ENCODE measurements at places on chromosomes 12 and 14.

- no peak for ATAC-seq
Observed at GRCh38 chr14:59905188-59905587, 14.8 kb upstream of the LRRC9 start.

- no peak for ATAC-seq
Observed at GRCh38 chr12:100995201-100995600, 200.6 kb downstream of the ANO4 start.

DNA sequence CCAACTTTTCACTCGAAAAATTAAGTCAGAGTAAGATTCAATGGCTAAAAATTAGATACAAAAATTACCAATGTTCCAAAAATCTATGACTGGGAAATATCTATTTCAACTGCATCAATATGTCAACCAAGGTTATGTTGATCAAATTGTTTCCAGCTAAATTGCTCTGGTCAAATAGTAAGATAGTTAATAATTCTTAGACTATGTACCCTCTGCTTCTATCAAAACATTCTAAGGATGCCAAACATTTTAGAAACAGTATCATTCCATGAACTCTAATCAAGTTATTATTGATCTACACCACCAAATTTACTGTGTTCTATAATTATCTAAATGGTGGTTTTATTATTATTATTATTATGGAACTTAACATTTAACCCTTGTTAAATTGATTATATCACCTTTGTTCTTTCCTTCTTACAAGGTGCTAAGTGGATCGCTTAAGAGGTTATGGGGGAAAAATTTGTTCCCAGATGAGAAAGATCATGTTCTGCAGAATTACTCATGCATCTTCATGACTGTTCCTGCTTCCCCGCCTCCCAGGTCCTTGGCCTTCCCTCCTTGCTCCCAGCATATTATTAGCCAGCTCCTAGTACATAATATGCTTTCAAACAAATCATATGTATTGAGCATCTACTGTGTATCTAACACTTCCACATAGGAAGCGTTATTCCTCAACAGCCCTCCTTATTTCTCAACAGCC, 240.5 kb upstream of the KRR1 start:
- no peak for ATAC-seq

GRCh38 chr14:90815822-90816662, at the start of gene TTC7B:
Gene TTC7B, minus strand, starts transcription at chr14:90816430. Its CDS starts 135 bp downstream, at chr14:90816295.
- peak; percentile 86 for ATAC-seq

DNA sequence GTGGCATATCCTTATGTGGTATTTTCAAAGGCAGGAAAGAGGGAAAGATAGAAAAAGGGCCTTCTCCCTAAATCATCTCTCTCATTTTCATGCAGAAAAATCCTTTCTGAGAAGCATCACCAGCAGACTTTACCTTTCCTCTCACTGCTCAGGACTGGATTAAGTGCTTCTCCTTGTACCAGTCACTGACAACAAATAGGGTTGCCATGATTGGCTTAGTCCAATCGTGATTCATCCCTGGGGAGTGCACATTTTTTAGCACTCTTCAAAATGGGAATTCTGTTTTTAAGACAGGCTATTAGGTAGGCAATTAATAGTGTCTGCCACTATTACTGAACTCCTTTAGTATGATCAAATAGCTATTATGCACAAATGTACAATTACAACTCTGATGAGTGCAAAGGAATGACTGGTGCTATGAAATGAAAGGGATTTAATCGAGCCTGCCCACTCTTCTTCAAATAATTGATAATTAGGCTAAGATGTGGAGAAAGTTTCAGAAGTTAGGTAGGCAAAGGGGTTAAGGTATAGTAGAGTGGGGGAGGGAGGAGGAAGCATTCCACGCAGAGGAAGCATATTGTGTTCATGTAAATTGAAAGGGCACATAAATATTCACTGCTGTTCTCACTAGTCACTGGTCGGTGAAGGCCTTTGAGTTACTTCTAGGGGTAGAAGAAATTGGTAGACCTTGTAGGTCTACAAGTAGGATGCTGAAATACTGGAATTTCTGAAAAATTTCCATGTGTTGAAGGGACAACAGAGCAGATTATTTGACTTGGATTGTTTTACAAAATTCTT, 84.0 kb downstream of the MSRB3 start:
- ATAC-seq, result peak; percentile 79

DNA sequence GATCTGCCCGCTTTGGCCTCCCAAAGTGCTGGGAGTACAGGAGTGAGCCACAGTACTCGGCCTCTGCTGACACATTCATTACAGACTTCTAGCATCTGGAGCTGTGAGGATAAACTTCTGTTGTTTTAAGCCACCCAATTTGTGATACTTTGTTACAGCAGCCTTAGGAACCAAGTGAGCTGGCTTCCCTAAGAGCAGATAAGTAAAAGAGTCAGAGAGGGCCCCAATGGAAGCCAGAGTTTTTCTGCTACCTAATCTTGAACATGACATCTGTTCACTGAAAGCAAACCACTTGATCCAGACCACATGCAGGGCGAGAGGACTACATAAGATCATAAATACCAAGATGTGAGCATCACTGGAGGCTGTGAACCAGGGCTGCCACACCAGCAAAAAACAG, 3.7 kb upstream of the MAPKAPK5 start:
- no peak for ATAC-seq

- no peak for ATAC-seq
Observed at GRCh38 chr12:132717531-132718387, 7.1 kb downstream of the PGAM5 start.

DNA sequence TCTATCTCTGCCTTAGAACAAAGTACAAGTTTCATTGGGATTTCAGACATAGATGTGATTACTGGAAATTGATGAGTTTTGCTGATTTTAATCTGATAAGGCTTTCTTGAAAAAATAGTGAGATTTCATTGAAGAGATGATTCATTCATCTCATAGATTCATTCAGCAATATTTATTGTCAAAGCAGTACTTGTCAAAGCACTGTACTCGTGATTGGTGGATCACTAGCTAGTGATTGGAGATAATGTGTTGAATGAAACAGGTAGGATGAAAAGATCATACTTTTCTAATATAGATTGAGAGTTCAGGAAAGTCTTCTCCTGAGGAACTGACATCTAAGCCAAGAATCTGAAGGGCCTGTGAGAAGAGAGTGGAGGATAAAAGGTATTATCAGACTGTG, 71.0 kb downstream of the KTN1 start:
- no peak for ATAC-seq

GRCh38 chr14:76834241-76834661, 8.0 kb downstream of the LRRC74A start:
- no peak for ATAC-seq
